ENCODE measurements at places on chromosomes 2 and 18.

DNA sequence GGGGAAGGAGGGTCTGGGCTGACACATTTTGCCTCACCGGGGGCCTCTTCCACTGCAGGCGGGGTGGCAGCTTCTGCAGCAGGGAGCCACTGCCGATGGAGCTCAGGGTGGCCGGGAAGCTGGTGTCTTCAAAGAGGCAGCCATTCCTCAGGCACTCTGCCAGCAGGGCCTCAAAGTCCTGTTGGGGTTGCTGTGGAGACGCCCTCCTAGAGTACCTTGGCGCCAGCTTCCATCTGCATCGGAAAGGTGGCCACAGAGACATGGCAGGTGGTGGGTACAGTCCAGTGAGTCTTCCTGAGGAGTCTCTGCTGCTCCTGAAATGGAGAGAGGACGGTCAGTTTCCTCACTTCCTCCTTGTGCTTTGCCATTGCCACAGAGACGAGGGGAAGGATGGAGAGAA is 12.1 kb downstream of the CAPN14 start:
- no peak for DNase-seq

GRCh38 chr2:3420769-3421397 is 41.4 kb downstream of the TRAPPC12 start:
- no peak for DNase-seq

- no peak for DNase-seq
These were observed 31.0 kb downstream of the VAPA start for GRCh38 chr18:9944805-9945204.

GRCh38 chr18:63004466-63005089 is 289.2 kb downstream of the PHLPP1 start:
- no peak for DNase-seq

DNA sequence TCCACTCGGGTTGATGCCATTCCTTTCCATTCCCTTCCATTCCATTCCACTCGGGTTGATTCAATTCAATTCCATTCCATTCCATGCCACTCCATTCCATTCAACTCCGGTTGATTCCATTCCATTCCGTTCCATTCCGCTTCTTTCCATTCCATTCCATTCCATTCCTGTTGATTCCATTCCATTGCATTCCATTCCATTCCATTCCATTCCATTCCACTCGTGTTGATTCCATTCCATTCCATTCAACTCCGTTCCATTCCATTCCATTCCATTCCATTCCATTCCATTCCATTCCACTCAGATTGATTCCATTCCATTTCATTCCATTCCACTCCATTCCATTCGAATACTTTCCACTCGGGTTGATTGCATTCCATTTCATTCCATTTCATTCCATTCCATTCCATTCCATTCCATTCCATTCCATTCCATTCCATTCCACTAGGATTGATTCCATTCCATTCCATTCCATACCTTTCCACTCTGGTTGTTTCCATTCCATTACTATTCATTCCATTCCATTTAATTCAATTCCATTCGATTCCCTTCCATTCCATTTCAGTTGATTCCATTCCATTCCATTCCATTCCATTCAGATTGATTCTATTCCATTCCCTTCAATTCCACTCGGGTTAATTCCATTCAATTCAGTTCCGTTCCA is 1141.8 kb downstream of the RPIA start:
- DNase-seq: no peak

GRCh38 chr2:189409131-189409530 is 32.1 kb upstream of the WDR75 start:
- DNase-seq: no peak

GRCh38 chr18:78722386-78722785 is 257.2 kb upstream of the SALL3 start:
- DNase-seq: no peak

DNA sequence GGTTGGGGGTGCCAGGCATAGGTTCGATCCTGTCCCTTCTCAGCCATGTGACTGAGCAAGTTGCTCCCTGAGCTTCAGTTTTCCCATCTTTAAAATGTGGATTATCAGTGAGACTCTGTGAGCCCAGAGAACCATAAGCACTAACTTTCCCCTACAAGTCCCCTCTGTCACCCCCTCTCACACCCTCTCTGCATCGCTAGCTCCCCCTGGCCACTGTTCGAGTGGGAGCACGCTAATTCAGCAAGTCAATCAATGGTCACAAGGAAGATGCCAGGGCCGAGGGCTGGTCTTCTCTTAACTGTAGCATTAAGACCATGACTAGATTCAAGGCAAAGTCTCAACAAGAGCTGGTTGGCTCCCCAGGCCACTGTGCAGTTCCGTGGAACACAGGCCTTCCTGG is 66.2 kb downstream of the BCL2L11 start:
- DNase-seq: no peak

DNA sequence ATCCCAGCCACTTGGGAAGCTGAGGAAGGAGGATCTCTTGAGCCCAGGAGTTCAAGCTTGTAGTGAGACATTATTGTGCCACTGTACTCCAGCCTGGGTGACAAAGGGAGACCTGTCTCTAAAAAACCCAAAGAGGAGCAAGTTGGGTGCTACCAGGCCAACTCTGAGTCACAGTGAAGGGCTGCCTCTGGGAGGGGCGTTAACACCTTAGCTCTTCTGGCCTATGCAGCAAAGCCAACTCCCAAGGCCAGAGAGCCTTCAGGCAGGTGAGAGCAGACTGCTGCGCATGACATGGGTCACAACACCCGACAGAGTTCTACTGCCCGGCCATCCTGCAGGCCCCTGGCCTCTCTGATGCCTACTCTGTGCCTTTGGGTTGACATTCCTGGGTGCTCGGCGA is 32.6 kb upstream of the ATG16L1 start:
- DNase-seq: no peak

DNA sequence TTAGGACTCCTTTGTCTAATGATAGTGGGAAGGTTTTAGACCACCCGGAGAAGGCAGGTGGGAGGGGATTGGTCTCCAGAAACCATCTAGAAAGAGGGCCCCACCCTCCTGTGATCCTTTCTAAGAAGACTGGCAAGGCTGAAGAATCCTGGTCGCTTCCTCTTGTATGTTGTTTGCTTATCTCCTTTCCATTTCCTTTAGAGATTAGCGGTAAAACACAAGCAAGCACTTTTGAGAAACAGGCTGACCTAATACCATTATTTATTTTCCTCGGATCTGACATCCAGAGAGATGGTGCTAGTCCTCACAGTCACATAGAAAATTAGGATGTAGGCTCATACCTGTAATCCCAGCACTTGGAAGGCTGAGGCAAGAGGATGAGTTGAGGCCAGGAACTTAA is 45.2 kb upstream of the SPRED2 start:
- no peak for DNase-seq

GRCh38 chr2:54559593-54560145 is 103.5 kb downstream of the SPTBN1 start:
- peak; percentile 53 for DNase-seq

- peak; percentile 3 for DNase-seq
These were observed 68.1 kb downstream of the MYOM1 start for GRCh38 chr18:3151399-3152264.

GRCh38 chr2:39150102-39150562 is 29.3 kb upstream of the SOS1 start:
- DNase-seq: no peak

GRCh38 chr2:236008857-236009256 is 159.3 kb downstream of the GBX2 start:
- DNase-seq: no peak

DNA sequence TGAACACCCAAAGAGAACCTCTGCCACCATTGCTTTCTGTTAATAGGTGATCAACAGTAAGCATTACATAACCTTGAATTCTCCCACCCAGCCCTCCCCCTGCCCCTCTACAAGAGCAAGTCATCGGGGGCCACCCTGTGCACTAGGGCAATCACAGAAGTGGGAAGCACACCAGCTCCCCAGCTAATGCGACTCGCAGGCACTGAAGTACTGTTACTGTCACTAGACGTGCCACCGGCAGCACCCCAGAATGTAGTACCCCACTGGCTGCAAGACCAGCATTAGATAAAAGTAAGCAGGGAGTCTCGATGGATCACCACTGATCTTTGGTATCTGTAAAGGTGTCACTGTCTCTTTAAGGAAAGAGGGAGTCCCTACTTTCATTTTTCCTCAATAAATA is 167.6 kb downstream of the FAM210A start:
- DNase-seq: no peak

DNA sequence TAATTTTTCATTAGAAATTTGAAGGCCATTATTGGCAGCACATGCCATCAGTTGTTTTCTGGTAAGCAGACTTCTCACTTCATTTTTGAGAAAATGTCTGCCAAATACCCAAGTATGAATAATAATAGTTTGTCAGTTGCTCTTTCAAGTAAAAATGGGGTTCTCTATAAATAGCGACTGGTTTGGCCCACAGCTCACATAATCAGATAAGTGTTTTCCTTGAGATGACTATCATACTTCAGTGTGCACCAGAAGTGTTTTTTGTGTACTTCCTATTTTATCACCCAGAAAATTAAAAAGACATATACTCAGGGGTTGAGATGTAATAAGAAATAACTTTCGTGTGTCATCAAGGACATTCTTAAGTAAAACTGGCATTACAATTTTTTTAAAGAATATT is 147.1 kb downstream of the PHLPP1 start:
- DNase-seq: no peak

- no peak for DNase-seq
These were observed 12.2 kb downstream of the FHOD3 start for GRCh38 chr18:36309436-36310391.

All from T-helper 2 cell (primary cell).